ENCODE measurements at places on chromosomes 11 and 22.

GRCh38 chr11:61020551-61021235, 49.2 kb downstream of the CD6 start:
- DNase-seq = no peak

DNA sequence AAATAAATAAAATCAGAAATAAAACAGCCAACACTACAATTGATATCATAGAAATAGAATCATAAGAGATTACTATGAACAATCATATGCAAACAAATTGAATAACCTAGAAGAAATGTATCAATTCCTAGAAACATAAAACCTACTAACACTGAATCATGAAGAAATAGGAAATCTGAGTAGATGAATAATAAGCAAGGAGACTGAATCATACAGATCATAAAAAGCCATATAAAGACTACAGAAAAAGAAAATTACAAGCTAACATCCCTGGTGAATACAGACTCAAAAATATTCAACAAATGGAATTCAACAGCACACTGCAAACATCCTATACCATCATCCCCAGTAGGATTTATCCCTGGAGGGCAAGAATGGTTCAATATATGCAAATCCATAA, 135.6 kb downstream of the SBF2 start:
- DNase-seq = no peak

DNA sequence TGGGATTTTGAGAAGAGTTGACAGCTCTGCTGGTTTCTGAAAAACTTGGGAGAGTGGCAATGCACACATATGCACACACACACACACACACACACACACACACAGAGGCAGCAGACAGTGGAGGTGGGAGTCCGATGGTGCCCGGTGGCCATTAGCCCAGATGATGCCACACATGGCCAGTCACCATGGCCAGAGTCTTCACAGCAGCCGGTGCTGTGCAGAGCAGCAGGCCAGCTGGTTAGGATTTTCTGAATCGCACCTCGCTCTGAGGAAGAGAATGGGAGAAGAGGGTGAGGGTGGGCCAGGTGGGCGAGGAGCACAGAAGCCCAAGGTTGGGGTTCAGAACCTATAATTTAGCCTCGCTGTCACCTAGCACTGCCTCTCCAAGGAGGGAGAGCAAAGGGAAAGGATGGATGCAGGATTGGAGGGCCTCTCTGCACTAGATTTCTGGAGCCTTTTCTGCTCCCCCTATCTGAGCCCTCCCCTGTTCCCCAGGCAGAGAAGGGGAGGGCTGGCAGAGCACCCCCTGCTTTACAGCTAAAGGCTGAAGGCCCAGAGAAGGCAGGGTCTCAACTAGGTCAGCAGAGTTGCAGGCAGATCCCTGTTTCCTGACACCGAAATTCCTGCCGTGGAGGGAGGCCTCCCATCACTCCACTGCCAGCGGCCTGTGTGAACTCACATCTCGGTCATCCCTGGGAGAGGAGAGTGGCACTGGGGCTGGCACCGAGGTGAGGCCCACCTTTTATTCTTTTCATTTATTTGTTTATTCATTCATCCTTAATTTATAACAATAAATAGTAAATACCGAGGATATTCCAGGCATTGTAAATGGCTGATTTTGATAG, 25.8 kb upstream of the FXYD6 start:
- DNase-seq = no peak

DNA sequence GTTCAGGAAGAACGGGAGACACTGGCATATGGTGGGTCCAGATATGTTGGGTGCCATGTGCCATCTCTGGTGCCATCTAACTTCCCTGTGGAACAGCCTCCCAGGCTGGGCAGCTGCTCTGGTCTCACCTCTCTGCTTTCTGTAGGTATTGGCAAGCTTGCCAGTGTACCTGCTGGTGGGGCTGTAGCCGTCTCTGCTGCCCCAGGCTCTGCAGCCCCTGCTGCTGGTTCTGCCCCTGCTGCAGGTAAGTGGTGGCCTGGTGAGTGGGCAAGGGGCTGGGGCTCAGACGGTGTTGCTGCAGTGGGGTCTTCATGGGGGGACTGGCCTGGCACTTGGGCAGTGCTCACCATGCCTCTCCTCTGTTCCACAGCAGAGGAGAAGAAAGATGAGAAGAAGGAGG, 2.6 kb downstream of the RPLP2 start:
- DNase-seq = no peak

- no peak for DNase-seq
Measured at GRCh38 chr11:66686801-66687750, 9.4 kb upstream of the RBM4B start.

GRCh38 chr11:33668468-33668825, 32.2 kb downstream of the C11orf91 start:
- DNase-seq = no peak

- DNase-seq = peak; percentile 60
Measured at GRCh38 chr22:17785185-17786184, 11.2 kb upstream of the BID start.

DNA sequence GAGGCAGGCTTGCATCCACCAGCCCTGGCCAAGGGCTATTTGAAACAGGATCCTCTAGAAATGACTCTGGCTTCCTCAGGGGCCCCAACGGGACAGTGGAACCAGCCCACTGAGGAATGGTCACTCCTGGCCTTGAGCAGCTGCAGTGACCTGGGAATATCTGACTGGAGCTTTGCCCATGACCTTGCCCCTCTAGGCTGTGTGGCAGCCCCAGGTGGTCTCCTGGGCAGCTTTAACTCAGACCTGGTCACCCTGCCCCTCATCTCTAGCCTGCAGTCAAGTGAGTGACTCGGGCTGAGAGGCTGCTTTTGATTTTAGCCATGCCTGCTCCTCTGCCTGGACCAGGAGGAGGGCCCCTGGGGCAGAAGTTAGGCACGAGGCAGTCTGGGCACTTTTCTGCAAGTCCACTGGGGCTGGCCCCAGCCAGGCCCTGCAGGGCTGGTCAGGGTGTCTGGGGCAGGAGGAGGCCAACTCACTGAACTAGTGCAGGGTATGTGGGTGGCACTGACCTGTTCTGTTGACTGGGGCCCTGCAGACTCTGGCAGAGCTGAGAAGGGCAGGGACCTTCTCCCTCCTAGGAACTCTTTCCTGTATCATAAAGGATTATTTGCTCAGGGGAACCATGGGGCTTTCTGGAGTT, 13.3 kb downstream of the IL10RA start:
- no peak for DNase-seq

DNA sequence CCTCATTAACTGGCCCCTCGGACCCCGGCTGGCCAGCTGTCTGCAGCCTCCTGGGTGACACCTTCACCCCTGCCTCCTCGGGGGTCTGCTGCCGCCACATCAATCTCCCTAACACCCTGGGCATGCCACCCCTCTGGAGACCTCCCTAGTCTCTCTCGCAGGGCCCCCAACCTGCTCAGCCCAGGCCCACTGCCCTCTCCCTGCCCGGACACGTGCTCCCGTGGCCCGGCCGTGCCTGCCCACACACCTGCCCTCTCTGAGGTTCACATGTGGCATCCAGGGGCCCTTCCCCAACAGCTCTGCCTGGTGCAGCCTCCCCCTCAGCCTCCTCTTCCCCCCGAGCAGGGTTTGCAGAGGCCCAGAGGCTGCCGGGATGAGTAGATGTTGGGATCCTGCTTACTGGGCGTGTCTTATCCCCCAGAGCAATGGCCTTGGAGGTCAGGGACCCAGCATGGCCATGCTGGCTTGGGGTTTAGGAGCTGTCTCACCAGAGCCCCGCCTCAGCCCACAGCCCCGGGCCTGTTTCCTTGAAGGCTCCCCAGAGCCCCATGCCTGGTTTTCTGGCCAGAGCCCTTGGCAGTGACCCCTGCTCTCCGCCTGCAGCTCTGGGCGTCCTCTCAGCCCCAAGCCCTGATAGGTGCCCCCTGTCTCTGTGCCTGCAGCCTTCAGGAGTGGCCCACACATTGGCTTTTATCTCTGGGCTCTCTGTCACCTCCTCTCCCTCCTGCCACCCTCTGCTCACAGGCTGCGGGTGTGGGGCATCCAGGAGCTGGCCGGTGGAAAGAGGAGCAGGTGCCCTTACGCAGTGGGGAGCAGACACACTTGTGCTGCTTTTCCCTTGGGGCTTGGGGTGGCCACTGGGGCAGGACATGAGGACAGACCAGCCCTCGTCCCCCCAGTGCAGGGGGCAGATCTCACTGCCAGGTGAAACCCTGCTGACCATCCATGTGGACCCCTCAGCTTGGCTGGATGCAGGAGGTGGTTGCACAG, 25.7 kb upstream of the SEPTIN5 start:
- no peak for DNase-seq

- no peak for DNase-seq
Measured at GRCh38 chr11:16779436-16779835, 41.0 kb downstream of the C11orf58 start.

- no peak for DNase-seq
Measured at GRCh38 chr11:100203789-100204188, 483.3 kb upstream of the ARHGAP42 start.

GRCh38 chr22:22058633-22059290, 76.2 kb upstream of the TOP3B start:
- DNase-seq = no peak

DNA sequence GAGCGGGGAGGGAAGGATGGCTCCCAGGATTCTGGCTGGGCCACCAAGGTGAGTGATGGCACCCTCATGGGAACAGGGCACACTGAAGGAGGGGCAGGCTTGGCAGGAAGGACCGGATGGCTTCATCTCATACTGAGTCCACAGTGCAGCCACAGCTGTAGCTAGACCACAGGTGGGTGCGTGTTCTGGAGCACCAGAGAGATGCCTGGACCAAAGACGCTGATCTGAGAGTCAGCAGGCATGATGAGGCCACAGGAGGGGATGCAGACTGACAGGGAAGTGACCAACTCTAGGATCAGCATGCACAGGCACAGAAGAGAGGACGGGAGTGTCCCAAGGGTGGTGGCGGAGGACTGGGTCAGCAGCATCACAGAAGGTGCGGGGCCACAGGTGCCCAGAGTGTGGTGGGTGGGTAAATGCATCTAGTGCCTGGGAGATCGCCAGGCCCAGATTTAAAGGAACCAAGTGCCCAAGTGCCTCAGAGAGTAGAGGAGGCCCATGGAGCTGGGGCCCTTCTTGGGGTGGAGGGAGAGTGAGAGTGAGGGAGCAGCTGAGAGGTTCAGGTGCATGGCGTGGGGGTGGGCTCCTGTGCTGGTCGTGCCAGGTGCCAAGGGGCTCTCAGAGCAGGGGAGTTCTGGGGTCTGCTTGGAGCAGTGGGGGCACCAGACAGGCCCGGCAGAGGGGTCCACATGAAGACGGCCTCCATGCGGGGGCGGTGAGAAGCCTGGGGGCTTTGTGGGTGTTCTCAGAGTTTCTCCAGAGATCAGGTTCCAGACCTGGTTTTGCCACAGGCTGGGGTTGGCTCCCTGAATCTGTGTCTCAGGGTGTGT, 113.7 kb downstream of the CEP164 start:
- no peak for DNase-seq

DNA sequence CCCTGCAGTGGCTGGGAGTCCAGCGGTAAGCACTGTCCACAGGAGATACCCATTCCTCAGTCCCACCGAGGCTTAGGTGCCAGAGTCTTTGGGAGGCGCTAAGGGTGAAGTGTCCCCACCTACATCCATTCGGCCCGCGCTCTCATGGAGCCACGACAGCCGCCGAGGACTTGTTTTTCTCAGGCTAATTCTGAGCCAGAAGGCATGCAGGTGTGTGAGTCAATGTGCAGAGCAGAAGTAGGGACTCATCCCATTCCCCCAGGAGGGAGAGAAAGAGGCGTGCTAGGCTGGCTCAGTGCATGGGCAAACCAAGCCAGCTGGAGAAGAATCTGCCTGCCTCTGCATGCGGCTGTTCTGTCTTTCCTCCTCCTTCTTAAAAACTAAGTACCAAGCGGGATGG, 46.6 kb downstream of the KCNC1 start:
- DNase-seq = no peak

- no peak for DNase-seq
Measured at GRCh38 chr11:71293961-71294782, 41.8 kb upstream of the SHANK2 start.

GRCh38 chr22:27800250-27801201, 1.0 kb downstream of the MN1 start:
- DNase-seq = no peak

- no peak for DNase-seq
Measured at GRCh38 chr22:38175206-38176118, 6.2 kb downstream of the PLA2G6 start.

GRCh38 chr11:65320386-65321075, 5.9 kb downstream of the CDC42EP2 start:
- DNase-seq = no peak

GRCh38 chr22:30941363-30941740, 27.2 kb downstream of the MORC2 start:
- no peak for DNase-seq

GRCh38 chr11:66981976-66982578, 7.0 kb downstream of the C11orf86 start:
- DNase-seq = no peak

- no peak for DNase-seq
Measured at GRCh38 chr22:47355388-47355725, 592.9 kb downstream of the TBC1D22A start.

- no peak for DNase-seq
Measured at GRCh38 chr11:109680127-109680526, 258.1 kb downstream of the C11orf87 start.

DNA sequence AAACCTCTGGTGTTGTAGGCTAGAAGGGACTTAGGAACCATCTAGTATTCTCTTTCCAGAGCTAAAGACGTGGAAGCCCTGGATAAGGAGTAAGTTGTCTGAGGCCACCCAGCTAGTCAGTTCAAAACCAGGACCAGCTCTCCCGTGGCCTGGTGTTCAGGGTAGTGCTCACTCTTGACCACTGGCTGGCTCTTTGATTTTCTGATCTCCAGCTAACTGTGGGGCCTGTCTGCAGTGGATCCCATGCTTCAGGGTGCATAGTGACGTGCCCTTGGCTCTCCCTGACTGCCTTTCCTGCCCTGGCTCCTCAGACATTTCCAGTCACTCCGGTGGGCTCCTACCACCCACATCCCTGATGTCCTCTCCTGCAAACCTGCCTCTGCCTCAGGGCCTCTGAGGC, 1.3 kb downstream of the CLMP start:
- no peak for DNase-seq

DNA sequence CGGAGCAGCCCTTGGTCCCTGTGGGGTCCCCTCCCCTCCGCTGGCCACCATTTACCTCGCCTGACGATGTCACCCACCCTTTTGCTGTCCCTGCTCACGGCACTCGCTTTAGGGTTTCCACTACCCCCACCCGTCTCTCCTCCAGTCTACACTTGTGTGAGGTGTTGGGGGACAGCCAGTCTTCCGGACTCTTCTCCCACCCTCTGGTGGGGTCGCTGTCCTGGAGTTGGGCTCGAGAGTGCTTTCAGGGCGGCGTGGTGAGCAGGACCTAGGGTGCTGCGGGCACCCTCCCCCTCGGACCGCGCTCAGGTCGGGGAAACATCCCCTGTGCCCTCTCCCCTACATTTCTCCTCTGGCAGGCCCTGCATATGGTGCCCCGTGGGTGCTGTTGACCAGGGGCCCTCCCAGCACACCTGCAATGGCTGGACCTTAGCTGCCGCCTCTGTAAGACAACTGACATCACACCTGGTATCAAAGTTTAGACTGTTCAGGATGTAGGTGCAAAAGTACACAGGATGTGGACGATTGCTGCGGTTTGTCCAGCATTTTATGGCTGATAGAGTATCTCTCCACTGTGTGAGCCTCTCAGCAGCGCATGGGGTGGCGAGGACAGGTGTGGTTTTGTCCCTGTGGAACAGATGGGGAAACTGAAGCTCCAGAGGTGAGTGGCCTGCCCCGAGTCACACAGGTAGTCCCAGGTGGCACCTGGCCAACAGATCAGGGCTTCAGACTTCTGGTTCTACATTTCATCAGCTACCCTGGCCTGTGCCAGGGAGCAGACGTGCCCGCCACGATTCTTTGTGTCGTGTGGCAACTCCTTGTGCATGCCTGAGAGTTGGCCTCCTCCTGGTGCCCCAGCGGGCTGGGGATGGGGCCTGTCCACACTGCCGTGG, 1.2 kb downstream of the GRK2 start:
- no peak for DNase-seq
